Stimulated activated CD4-positive, alpha-beta T cell treated with anti-CD3 and anti-CD28 coated beads, TNF-alpha, amount 100 ng/mL, for 1 hour (primary cell): ENCODE measurements at places on chromosomes 5 and 9.
A peak's percentile ranks its signal among the peaks of the same experiment; 100 is the strongest.

DNA sequence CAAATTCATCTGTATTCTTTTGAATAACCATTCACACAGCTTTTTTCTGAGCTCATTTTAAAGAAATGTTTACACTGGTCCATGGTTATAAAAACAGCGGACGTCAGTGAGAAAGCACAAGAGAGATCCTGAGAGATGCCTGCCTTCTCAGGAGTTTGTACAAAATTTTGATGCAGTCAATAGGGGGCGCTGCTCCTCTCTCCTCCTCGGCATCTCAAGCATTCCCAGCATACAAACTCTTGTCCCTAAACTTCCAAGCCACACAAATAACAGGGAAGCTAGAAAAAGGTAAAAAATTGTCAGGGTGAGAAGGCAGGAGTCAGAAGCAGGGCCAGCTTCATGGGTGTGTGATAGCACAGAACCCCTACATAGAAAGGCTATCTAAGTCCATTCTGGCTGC lies 11.2 kb upstream of the CCDC152 start:
- DNase-seq = no peak

DNA sequence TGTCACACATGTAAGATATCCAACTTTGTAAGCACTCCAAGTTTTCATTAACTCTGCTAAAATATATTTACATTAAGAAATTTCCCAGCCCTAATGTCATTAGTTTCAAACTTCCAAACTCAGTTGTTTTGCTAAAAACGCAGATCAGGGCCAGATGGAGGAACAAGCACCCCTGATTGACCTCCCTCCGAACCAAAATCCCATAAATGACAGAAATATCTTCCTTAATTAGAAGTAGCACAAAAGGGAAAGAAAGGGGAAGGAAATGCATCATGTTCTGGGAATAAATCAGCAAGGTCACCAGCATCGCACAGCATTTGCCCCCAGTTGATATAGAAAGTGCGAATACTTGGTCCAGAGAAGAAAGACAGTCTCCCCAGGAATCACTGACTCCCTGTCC lies 61.4 kb upstream of the RUFY1 start:
- no peak for DNase-seq

DNA sequence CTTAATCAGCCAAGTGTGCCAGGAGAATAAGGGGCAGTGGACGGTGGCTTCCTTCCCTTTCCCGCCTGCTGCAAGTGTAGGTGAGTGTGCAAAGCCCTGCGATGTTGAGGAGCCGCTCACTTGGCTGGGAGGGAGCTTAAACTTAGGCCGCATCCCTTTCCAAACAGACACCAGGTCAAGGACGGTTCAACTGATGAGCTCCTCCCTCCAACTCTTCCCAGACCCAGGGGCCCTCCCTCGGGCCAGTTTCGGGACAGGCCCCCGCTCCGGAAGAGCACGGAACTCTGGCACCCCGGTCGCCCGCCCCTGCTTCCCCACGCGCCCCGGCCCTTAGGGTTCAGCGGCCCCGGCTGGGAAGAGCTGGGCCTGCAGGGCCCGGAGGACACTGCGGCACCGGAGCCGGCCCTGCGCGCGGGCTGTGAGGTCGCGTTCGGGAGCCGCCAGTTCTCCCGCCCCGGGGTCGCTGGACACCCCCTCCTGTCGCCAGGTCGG lies 481 bp downstream of the MRPL36 start:
- DNase-seq = peak; percentile 3

- DNase-seq = no peak
These were observed 11.5 kb upstream of the SSBP2 start for GRCh38 chr5:81762401-81762800.

DNA sequence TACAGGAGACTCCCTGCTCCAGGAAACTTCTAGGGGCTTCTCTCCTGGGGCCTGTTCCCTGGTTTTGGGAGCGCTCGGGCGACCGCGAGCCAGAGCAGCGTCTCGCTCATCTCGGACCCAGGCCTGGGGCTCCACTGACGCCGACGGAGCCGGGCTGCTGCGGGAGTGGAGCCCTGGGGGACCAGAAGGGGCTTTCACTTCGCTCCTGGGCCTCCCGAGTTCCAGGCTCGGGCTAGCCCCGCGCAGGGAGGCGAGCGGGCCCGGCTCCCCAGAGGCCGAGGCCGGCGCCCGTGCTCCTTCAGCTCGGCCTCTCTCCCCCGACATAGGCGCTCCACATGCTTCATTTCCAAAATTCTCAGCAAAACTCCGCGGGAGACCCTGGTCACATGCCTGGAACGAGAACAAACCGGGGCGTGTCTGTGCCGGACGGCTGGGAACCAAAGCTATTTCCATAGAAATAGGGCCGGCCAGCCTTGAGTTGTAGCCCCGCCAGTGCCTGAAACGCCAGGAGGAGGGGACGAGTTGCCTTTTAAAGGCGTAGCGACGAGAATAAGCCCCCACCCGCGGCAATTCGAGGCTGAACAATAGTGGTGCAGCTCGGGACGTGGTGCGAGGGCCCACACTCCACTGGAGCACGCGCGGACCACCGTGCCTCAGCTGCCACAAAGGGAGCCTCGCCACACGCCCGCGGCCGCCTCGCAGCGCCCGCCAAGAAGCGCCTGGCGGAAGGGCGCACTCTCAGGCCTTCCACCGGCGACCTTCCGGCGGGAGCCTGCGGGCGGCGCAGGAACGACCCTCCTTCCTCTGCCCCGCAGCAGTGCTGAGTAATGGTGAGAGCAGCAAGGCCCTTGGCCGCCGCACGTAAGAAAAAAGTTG lies 1.1 kb upstream of the G3BP1 start:
- DNase-seq = peak; percentile 13

DNA sequence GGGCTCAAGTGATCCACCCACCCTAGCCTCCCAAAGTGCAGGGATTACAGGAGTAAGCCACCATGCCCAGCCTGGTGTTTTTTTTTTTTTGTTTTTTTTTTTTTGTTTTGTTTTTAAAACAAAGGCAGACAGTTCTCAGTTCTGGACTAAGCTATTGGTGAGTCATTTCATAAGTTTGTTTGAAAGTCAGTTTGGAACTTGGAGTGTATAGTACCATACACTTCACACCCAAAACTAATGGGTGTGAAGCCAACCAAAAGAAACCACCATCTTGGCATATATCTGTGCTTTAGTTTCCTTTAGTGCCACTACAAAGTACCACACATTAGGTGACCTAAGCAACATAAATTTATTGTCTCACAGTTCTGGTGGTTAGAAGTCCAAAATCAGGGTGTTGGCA lies 13.4 kb downstream of the MAST4 start:
- no peak for DNase-seq

- no peak for DNase-seq
These were observed 21.8 kb downstream of the IRF1 start for GRCh38 chr5:132468656-132469379.

DNA sequence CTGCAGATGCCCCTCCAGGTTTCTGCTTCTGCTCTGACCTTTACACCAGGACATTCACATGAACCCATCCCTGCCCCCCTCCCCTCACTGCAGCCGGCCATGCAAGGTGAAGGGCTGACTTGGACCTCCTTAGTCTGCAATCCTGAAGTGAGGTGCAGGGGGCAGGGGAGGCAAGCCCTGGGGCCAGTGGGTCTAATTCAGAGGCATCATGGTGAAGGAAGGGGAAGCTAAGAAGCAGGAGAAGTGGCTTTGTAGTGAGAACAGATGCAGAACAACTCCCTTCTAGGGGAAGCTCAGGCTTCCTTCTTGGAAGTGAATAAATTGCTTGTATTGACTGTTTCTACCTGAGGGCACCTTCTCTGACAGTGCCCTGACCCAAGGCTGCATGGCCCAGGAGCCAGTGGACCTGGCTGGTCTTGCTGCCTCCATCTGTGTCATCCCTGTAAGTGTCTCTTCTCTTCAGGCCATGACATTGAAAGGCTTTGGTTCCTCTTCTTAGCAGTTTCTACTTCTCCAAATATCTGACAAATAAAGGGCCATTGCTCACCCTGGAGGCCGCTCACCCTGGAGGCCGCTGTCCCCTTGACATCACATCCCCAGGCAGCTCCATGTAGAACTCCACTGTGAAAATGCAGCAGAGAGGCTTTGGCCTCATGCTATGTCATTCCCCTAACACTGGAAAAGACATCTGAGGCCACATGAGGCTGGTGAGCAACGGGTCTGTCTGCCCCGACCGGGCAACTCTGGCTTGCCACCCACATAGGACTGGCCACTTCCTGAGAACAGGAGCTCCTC lies 55.3 kb downstream of the GADD45G start:
- no peak for DNase-seq

DNA sequence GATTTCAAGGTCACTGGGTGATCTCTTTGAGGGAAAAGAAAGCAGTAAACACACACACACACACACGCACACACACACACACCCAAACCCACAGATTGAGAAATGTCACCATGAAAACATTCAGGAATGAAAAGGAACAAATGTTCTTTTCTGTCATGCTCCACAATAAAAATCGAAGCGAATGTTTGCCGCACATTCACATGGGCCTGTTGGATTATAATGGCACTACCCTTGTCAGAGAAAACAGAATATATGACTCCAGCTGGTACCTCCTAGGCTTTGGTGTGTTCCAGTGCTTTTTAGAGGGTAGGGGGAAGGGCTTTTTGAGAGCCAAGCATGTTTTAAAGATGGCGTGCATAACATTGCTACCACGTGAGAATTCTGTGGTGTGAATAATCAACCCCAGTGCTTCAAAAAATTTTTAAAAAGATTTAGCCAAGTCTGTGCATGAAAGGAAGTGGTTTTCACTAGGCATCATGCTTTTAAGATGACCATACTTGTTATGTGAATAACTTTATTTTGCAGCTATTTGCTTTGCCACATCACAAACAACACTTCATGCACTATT lies 120.8 kb upstream of the ZNF608 start:
- no peak for DNase-seq

DNA sequence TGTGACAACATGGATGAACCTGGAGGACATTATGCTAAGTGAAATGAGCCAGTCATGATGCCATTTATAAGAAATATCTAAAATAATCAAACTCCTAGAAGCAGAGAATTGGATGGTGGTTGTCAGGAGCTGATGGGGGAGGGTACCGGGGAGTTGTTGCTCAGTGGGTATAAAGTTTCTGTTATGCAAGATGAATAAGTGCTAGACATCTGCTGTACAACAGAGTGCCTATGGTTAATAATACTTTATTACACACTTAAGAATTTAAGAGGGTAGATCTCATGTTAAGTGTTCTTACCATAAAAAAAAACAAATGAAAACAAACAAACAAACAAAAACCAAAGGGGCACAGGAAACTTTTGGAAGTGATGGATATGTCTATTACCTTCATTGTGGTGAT lies 13.0 kb upstream of the CCDC69 start:
- DNase-seq = no peak

DNA sequence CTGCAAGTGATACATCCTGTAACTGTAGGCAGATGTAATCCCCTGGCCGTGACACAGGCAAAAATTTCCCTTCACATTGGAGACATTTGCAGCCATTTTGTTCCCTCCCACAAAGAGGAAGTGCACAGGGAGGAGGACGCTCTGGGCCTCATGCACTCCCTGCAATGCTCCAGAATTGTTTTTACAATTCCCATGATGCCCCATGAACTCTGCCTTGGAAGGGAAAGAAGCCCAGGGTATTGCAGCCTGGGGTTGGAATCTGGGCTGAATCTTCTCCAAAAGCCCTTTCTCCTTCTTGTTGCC lies 491.7 kb downstream of the CCDC171 start:
- DNase-seq = no peak

- DNase-seq = no peak
These were observed 9.4 kb downstream of the CD180 start for GRCh38 chr5:67187006-67187715.

DNA sequence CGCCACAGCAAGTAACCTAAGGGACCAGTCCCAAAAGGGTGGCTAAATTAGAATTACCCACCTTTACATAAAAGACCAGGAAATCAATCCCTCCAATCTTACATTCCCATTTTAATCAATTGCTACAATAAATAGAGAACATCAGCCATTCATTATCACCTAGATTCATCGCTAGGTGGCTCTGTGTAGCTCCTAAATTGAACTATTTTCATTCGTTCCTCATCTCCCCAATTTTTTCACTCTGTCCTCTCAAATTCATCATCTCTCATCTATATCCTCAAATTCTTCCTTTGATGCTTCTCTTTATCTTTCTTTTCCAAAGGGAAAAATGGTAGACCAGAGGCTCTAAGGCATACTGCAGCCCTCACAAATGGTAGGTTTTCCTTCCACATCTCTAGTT lies 108.2 kb upstream of the TNC start:
- no peak for DNase-seq

GRCh38 chr9:137313326-137313936 lies 11.4 kb upstream of the NRARP start:
- no peak for DNase-seq

DNA sequence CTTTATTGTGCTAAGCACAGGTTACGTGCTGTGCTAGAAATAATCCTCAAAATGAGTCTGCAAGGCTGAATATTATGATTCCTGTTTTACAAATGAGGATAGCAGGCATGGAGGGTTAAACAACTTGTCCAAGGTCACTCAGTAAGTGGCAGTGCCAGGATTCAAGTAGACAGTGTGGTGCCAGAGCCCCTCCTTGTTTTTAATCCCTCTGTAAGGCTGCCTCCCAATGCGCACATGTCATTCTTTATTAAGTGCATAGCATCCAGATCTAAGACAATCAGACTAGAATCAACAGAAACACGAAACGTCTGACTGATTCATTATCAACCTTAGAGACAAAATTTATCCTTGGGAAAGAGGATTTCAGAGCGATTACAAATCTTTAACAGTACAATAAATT lies 199.6 kb downstream of the SMARCA2 start:
- no peak for DNase-seq

DNA sequence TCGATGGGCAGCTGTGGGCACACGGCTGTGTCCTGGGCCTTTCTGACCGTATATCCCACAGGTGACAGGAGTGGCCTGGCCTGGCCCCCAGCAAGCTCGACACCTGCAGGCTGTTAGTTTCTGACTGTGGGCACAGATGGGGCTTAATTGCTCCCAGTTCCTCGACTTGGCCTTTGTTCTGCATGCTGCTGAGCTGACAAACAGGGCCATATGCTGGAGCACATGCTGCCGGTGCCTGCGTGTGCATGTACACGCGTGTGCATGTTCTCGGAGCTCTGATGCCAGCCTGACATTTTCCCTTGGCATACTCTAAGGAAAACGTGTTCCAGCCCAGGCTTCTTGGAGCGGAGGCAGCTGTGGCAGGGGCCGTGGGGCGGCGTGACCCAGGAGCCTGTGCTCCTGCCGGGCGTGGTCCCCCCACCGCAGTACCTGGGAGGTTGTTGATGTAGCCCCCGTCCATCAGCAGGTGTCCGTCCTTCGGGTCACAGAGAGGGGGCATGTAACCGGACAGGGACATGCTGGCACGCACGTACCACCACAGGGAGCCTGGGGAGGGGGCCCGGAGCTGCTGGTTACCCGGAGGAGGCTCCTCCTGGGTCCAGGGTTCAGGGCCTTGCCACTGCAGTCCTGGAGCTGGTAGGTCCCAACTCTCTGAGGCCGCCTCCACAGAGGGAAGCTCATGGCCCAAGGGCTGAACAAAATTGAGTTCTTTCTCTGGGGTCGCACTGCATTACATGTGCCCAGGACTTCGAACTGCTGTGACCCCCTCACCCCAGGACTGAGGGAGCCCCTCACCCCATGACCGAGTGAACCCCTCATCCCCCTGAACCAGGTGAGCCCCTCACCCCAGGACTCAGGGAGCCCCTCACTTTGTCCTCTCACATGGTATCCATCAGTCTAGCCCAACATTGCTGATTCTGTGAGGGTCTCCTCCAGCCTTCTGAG lies 4.1 kb upstream of the NSMF start:
- DNase-seq = no peak
